ENCODE measurements at places on chromosomes 6 and 20. TPM values are rescaled to one million over a fixed set of nuclear protein-coding genes. Genes with fewer than 3 reads are reported as not detected.

The RNF182 gene
- not detected for total RNA-seq

GRCh38 chr6:40681622-40682021 lies 94.5 kb upstream of the LRFN2 start:
- H3K27ac ChIP-seq: no peak overlapping the region
- H3K36me3 ChIP-seq: no peaks in the 10 kb centered on the region
- H3K4me3 ChIP-seq: no peak overlapping the region
- H3K27me3 ChIP-seq: no peaks in the 10 kb centered on the region
- no peaks in the 10 kb centered on the region for H3K4me1 ChIP-seq

- H3K4me3 ChIP-seq: peak within 1 kb of the TSS; percentile 85
- H3K4me1 ChIP-seq: peaks cover 9% of the 10 kb centered on the region
- no peaks in the 10 kb centered on the region for H3K27me3 ChIP-seq
- DNase-seq: peak; percentile 71
- H3K27ac ChIP-seq: peak within 1 kb of the TSS; percentile 75
These were observed at the start of gene RRP36 for GRCh38 chr6:43021270-43022047. Gene RRP36, plus strand, starts transcription at chr6:43021623. Its CDS starts 32 bp downstream, at chr6:43021655.

DNA sequence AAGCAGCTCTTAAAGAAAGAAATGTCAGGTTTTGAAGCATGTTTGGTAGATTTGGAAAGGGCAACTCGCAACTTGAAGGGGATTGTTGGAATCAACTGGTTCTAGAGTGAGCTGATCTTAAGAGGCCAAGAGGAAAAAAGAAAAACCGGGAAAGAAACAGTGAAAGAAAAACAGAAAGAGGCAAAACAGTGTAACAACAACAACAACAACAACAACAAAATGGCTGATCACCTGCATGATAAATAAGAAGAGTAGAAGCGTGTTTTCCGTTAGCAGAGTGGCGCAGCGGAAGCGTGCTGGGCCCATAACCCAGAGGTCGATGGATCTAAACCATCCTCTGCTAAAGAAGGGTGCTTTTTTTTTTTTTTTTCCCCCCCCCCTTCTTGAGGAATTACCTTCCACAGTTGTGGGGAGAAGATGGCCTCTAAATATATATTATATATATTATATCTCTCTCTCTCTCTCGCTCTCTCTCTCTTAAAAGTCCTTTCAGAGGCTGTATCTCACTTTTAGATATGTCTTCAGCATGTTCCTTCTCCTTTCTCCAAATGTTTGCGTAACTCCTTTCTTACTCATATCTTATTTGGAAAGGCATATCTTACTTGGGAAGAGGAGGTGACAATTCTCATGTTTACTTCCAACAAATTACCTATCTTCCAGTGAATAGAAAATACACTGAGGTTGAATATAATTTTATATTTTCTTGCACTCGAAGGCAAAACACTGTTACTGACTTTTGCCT lies 134.4 kb downstream of the OR2B2 start:
- H3K4me3 ChIP-seq: no peak overlapping the region
- H3K27me3 ChIP-seq: no peaks in the 10 kb centered on the region
- DNase-seq: no peak
- H3K27ac ChIP-seq: no peak overlapping the region
- no peaks in the 10 kb centered on the region for H3K4me1 ChIP-seq

The FOXC1 gene
- total RNA-seq: 4.3 TPM

The TBX18 gene
- 2.9 TPM for total RNA-seq

- peaks cover 5% of the 10 kb centered on the region for H3K4me1 ChIP-seq
- no peak for DNase-seq
- no peak overlapping the region for H3K4me3 ChIP-seq
- no peaks in the 10 kb centered on the region for H3K27me3 ChIP-seq
These were observed 3.7 kb downstream of the EXOC2 start for GRCh38 chr6:689223-689622.

The GRIK2 gene
- total RNA-seq: 0.58 TPM

The NOP56 gene
- total RNA-seq: 181 TPM

The TCP11 gene
- 0.53 TPM for total RNA-seq

GRCh38 chr6:138454981-138455706 lies 44.1 kb downstream of the NHSL1 start:
- H3K4me3 ChIP-seq: no peak overlapping the region
- no peaks in the 10 kb centered on the region for H3K27me3 ChIP-seq
- DNase-seq: no peak
- no peaks in the 10 kb centered on the region for H3K36me3 ChIP-seq

The GABBR1 gene
- 47.3 TPM for total RNA-seq

GRCh38 chr20:19543101-19543500 lies 215.0 kb upstream of the RIN2 start:
- no peak overlapping the region for H3K4me3 ChIP-seq
- no peak for DNase-seq
- no peaks in the 10 kb centered on the region for H3K27me3 ChIP-seq
- no peaks in the 10 kb centered on the region for H3K36me3 ChIP-seq
- peaks cover 17% of the 10 kb centered on the region for H3K4me1 ChIP-seq

- H3K4me3 ChIP-seq: no peak overlapping the region
- H3K4me1 ChIP-seq: no peaks in the 10 kb centered on the region
- H3K36me3 ChIP-seq: no peaks in the 10 kb centered on the region
These were observed 16.1 kb upstream of the CDH22 start for GRCh38 chr20:46324379-46324778.

The ENPP1 gene
- 40.7 TPM for total RNA-seq

The SLC44A4 gene
- total RNA-seq: 6.2 TPM

The ZC3H12D gene
- total RNA-seq: 0.95 TPM

DNA sequence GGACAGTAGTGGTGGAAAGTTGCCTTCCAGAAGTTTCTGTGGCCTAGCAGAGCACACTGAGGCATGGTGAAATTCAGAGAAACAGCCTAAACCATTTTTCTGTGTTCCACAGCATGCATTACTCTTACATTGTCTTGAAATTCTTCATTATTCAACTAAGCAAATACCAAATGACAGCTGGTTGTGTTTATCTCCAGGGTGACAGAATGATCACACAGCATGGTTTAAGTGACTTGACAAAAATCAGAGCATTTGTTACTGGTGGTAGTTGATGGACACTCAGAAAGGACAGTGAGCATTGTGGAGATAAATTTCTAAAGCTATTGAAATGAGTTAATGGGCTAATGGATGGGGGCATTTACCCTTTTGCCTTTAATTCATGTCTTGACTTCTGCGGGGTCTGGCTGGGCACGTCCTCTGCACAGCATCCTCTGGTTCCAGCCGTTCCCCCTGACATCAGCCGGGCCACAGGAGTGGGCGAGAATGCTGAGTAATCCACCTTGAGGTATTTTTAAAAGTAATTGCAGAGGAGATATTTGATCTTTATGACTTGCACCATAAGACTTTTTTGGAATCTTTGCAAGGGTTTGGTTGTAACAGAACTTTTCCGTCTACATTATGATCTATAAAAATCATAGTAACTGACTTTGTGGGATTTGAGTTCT lies 78.9 kb upstream of the SCP2D1 start:
- no peak for DNase-seq
- H3K4me3 ChIP-seq: no peak overlapping the region
- no peaks in the 10 kb centered on the region for H3K36me3 ChIP-seq
- H3K4me1 ChIP-seq: peaks cover 7% of the 10 kb centered on the region
- H3K27ac ChIP-seq: no peak overlapping the region

DNA sequence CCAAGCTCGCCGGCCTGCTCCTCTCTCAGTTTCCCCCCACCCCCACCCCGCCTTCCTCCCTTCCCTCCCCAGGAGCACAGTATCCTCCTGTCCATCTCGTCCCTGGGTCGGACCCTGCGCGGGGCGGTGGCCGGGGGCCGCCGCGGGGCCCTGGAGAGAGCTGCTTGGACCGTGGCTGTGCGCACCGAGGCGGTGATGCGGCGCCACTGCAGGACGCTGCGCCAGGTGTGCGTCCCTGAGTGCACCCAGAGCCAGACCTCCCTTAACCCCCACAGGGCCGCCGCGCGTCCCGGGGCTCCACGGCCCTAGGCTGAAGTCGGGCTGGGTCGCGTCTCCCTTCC lies 2.2 kb downstream of the C20orf204 start:
- H3K36me3 ChIP-seq: no peaks in the 10 kb centered on the region
- H3K4me1 ChIP-seq: peaks cover 5% of the 10 kb centered on the region
- H3K4me3 ChIP-seq: no peak overlapping the region
- H3K27me3 ChIP-seq: peaks cover 2% of the 10 kb centered on the region
- no peak overlapping the region for H3K27ac ChIP-seq
